ENCODE measurements at places on chromosomes 4 and X.
A peak's percentile ranks its signal among the peaks of the same experiment; 100 is the strongest.

DNA sequence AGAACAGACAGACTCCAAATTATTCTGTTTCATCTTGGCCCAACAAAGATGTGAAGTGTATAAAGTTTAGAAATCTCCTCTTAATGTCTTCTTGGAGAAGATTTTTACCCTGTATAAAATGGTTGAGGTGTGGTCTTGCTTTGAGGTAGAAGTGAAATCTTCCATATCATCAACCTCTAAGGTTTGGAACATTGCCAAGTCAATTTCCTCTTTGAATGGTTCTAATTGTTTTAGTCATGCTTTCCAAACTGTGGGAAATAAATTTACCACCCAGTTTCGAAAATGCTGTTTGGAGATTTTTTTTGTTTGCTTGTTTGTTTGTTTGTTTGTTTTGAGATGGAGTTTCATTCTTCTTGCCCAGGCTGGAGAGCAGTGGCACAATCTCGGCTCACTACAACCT lies 174.1 kb upstream of the ADAMTS3 start:
- no peak for DNase-seq

DNA sequence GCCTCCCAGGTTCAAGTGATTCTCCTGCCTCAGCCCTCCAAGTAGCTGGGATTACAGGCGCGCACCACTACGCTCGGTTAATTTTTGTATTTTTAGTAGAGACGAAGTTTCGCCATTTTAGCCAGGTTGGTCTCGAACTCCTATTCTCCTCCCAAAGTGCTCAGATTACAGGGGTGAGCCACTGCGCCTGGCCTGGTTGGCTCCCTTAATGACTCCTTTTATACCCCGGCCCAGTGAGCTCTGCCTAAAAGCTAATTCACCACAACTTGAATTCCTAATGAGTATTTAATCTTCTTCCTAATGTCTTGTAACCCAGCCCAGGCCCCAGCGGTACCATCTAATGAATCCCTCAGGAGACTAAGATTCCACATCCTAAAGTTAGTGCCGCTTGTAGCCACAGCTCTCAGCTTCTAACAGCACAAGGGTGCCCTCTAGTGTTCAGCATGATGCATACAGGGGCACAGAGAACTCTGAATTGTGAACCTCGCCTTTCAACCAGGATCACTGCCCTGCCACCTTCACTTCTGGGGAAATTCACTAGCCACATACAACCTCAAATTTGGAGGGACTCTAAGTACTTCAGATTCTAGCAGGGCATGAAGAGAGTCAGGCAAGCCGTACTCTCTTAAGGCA lies 89.5 kb downstream of the OR13H1 start:
- DNase-seq, result peak; percentile 33

DNA sequence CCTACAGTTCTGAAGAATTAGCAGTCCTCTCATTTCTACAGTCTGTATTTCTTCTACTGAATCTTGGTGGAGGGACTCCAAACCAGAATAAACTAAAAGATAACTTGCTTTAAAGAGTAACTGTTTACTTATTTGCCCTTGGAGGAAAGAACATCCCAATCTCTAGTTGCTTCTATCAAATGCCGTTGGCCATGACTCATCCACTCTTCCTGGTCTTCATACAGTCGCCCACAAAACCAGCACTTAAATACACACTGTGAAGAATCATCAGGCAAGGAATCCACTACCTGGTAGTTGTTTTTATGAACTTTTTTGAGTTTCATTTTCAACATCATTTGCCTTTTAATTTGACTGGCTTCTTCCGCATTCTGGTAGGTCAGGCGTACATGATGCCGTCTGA lies 14.2 kb downstream of the ZNF518B start:
- DNase-seq, result no peak

DNA sequence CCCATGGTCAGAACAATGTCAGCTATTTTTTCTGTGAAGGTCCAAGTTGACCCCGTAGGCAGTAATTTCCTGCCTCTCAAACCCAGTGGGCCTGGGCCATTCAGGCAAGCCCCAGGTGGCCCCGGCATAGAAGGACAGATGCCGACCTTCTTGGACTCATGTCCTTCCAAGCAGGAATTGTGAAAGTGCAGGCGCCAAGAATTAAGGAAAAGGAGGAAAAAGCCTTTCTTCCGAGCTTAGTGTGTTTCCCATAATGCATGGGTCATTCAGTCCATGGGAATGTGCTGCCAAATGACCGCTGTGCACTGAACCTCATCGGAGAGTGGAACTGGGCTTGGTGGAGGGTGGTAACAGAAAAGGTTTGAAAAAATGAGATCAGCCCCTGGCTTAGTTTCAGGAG lies 196.5 kb upstream of the HS3ST1 start:
- DNase-seq, result no peak

All from activated CD4-positive, alpha-beta memory T cell treated with anti-CD3 and anti-CD28 coated beads, Interleukin-2, amount 10 ng/mL, durations not matched to agents 7 days and 5 days (primary cell).